ENCODE measurements at places on chromosomes 13 and 19.
A peak's percentile ranks its signal among the peaks of the same experiment; 100 is the strongest.

GRCh38 chr13:82436099-82436585, 1446.1 kb downstream of the SLITRK1 start:
- no peak for DNase-seq

GRCh38 chr13:75425216-75426009, 56.6 kb downstream of the TBC1D4 start:
- no peak for DNase-seq

DNA sequence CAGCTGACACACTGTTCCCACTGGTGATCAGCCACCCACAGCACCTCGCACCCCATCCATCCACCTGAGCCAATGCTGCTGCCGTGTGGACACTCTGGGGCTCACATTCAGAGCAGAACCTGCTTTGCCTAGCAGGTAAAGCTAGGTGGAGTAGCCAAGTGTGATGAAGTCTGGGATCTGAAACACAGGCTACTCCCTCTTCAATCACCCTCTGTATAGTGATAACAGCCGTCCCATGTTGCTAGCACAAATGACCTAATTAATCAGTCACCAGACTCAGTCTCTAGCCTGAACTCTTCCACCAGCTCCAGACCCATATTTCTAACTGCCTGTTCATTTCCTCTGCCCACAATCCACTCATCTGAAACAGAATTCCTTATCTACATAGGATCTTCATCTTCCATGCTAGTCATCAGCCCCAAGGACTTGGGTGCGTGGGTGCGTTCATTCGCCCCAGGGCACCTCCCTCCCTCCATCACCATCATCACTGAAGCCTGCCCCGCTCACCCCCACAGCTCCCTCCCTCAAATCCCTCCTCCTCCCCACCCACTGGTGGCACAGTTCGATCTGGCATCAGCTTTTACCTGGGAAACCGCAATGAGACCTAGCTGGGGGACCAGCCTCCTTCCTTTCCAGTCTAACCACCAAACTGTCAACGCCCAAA, 19.8 kb downstream of the STK24 start:
- DNase-seq: no peak

- no peak for DNase-seq
Measured at GRCh38 chr13:104837756-104838155, 1697.7 kb downstream of the EFNB2 start.

DNA sequence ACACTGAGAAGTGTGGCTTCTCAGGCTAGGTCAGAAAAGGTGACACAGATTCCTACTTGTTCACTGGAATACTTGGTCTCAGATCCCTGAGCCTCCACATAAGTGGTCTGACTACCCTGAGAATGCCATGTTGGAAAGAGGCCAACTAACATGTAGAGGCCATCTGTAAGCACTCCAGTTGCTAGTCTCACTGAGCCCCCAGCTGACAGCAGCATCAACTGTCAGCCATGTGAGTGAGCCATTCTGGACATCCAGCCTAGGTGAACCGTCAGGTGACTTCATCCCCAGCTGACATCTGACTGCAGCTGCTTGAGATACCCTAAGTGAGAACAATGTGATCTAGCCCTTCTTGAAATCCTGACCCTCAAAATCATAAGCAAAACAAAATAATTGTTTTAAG, 18.1 kb upstream of the ARL11 start:
- no peak for DNase-seq

DNA sequence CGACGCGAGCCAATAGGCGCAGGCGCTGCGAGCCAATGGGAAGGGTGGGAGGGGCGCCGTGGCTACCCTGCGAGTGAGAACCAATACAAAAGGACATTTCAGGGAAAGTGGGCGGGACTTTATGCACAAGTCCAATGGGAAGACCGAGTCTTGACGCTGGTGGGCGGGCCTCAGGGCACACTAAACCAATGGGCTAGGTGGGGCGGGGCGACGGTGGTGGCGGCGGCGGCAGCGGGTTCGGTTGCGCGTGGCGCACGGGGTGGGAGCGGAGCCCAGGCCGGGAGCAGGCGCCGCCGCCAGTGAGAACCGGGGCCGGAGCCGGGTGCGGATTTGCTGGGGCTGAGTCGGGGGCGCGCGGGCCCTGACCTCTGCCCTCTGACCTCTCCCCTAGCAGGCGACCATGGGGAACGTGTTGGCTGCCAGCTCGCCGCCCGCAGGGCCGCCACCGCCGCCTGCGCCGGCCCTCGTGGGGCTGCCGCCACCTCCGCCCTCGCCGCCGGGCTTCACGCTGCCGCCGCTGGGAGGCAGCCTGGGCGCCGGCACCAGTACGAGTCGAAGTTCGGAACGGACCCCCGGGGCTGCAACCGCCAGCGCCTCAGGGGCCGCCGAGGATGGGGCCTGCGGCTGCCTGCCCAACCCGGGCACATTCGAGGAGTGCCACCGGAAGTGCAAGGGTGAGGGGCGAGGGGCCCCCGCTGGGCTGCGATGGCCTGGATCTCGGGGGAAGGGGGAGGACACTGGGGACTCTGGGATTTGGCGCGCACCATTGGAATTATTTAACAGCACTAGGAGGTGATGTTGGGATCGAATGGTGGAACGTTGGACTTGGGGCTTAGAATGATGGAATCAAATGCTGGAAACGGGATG, at the start of gene TOMM40:
TOMM40 (plus strand) TSS at position 239 of the 867 bp plus-strand sequence; CDS start at position 401, 162 bp downstream.
- DNase-seq: peak; percentile 98

- peak; percentile 80 for DNase-seq
Measured at GRCh38 chr19:3365836-3366752, at the start of gene NFIC. Gene NFIC, plus strand, starts transcription at chr19:3366583. Its CDS starts 54 bp downstream, at chr19:3366637.

DNA sequence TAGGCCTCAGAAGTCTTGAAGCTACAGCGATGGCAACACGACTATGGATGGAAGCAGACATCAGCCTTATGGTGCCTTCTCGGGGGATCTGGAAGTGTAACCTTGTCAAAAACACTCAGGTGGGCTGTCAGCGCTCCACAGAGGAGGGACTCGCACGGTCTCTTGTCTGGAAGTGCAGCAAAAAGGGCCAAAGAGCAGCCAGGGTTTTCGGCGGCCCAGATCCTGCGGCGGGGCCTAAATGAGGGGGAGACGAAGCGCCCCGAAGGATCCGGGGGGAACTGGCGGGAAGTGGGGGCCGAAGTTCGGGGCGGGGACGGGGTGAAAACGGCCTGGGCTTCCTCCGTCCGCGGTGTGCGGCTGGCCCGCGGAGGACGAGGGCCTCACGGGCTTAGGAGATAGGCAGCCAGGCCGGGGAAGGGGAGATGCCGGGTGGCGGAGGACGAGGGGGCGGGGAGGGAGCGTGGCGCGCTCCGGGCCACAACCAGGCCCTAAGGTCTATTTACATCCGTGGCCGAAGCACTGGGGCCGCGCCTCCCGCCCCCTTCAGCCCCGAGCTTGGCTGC, 637 bp downstream of the RANBP3 start:
- no peak for DNase-seq

- DNase-seq: no peak
Measured at GRCh38 chr19:15320116-15320515, 12.2 kb downstream of the BRD4 start.

DNA sequence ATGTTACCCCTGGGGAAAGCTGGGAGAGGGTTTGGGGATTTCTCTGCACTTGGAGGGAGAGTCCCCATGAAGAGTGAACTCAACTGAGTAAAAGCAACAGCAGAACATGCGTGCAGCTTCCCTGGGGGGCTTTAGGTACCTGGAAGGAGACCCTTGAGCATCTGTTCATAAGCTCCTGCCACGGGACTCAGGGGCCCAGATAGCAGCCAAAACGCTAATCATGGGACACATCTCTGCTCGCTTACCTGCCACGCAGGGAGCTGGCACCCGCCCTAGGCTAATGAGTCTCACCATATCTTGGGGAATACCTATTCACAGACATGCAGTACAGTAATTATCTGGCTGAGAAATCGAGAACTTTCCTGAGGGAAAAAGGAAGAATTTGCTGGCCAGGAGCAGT, 33.9 kb downstream of the PDCD5 start:
- no peak for DNase-seq

DNA sequence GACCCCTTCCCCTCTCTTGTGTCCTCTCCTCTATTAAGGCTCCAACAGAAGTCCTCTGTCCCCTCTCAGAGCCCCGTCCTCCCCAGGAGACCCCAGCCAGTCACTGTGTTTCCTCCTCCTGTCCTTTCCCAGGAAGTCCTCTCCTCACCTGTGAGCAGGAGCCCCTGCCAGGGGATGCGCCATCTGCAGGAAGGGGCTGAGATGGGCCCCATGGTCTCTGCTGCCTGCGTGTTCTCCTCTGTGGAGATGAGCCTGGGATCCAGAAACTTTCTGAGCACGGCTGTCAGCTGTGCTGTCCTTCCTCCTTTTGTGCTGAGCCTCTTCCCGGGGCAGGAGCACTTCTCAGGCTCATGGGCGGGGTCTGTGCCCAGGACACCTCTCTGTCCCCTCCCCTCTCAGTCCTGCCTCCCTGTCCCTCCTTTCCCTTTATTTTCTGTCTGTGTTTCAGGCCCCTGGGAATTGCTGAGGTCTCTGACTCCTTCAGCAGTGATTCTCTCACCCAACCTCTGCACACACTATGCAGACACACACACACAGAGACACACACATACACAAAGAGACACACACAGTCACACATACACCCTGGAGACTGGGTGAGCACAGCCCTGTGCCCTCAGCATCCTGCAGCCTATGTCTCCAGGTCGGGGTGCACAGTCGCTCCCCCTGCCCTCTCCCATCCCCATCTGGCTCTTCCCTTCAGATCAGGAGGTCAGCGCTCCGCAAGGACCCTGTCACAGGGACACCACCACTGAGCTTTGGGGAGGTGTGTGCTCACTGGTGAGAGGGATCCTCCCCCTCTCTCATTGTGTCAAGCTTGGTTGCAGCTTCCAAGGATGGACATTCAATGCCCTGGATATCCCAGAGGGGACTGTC, at the start of gene CEACAM8:
CEACAM8 (minus strand) TSS at position 308 of the 873 bp plus-strand sequence; CDS start at position 212, 96 bp downstream.
- DNase-seq: no peak

DNA sequence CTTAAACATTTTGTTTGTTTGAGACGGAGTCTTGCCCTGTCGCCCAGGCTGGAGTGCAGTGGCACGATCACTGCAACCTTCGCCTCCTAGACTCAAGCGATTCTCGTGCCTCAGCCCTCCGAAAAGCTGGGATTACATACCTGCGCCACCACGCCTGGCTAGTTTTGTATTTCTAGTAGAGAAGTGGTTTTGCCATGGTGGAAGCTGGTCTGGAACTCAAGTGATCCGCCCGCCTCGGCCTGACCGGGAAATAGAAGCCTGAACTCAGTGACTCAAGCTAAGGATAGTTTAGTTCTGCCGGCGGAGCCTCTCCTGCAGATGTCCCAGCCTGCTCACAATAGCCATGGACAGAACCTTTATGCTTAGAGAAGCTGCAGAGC, 53.0 kb upstream of the ZNF254 start:
- peak; percentile 30 for DNase-seq

DNA sequence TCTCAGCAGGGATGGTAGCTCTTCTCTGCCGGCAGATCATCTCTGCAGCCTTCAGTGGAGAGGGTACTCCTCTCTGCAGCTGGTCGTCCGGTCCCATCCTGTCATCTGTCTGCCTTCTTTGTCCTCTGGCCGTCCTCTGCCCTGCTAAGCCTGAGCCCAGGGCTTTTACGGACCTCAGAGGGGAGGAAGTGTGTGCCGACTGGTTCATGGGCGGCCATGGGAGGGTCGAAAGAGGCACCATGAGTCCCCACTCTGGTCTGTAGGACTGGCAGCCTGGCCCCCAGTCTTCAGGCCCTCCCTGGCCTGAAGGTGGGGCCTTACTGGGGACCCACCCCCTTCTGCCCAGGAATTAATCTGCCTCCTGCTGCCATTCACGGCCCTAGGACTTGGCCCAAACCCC, 4.0 kb downstream of the ZNF554 start:
- DNase-seq: no peak

GRCh38 chr19:52987221-52987620, 24.5 kb upstream of the ZNF816 start:
- no peak for DNase-seq

DNA sequence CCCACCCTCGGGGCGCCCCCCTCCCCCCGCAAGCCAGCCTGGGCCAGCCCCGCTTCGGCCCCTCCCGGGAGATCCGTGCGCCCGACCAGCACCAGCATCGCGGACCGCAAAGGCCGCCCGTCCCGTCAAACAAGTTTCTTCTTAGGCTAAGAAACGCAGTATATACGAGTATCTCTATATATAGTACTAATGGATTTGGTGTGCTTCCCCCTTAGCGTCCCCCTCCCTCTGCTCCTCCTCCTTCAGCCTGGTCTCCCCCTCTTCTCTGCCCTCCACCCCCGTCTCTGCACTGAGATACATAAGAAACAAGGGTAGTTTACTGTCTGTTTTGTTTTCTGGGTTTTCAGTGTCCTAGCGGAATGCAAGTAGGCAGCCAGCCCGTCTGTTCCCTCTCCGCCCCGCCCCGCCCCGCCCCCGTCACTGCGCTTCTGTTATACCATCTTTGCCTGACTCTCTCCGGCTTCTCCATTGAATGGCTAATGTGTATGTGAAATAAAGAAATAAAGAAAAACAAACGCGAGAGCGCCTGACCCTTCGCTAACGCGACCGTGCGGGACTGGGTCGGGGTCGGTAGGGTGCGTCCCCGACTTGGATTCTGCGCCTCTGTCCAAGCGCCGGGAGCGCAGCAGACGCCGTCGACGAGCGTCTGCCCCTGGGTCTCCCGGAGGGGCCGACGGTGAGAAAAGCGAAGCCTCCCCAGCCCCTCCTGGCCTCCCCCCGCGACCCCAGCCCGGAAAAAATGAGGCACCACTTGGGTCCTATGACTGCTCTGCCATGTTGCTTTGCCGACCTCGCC, 4.2 kb downstream of the LYL1 start:
- no peak for DNase-seq

GRCh38 chr19:4025317-4025716, 17.8 kb downstream of the PIAS4 start:
- no peak for DNase-seq

DNA sequence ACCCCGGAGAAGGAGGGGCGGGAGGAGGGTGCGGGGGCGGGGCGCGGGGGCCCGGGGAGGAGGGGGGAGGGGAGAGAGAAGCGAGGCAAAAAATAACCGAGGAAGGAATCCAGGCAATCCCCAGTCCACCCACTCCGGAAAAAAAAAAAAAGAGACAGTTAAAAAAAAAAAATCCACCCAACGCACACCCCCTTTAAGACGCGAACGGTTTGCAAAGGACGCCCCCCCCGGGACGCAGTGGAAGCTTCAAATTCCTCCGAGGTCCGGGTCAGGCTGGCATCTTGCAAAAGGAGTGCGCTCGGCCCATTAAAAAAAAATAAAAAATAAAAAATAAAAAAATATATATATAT, at the start of gene CACNA1A:
CACNA1A (minus strand) TSS at position 9 of the 350 bp plus-strand sequence. CDS start 255 bp downstream, outside the sequence.
- DNase-seq: no peak

- DNase-seq: no peak
Measured at GRCh38 chr13:34430294-34430693, 511.8 kb upstream of the NBEA start.

DNA sequence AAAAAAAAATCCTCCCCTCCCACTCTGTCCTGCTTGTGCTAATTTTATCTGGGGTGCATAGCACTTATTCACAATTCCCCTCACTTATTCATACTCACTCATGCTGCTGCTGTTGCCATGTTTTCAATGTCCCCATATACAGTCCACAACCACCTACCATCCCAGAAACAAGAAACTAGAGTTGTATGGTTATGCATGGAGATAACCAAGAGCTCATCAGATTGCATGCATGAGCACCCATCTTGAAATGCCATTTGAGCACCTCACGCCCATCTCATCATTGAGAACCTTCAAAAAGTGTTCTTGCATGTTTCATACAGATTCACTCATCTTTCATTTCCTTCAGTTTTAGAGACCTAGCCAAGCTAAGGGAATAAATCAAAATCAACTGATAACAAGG, 15.1 kb upstream of the N4BP2L2 start:
- no peak for DNase-seq

- no peak for DNase-seq
Measured at GRCh38 chr19:35249146-35249847, 495 bp downstream of the LSR start.

GRCh38 chr13:42984691-42985090, 7.3 kb downstream of the EPSTI1 start:
- DNase-seq: no peak

Measured in iPS-NIHi11 (cell line).